ENCODE measurements at places on chromosomes 5 and 9.

DNA sequence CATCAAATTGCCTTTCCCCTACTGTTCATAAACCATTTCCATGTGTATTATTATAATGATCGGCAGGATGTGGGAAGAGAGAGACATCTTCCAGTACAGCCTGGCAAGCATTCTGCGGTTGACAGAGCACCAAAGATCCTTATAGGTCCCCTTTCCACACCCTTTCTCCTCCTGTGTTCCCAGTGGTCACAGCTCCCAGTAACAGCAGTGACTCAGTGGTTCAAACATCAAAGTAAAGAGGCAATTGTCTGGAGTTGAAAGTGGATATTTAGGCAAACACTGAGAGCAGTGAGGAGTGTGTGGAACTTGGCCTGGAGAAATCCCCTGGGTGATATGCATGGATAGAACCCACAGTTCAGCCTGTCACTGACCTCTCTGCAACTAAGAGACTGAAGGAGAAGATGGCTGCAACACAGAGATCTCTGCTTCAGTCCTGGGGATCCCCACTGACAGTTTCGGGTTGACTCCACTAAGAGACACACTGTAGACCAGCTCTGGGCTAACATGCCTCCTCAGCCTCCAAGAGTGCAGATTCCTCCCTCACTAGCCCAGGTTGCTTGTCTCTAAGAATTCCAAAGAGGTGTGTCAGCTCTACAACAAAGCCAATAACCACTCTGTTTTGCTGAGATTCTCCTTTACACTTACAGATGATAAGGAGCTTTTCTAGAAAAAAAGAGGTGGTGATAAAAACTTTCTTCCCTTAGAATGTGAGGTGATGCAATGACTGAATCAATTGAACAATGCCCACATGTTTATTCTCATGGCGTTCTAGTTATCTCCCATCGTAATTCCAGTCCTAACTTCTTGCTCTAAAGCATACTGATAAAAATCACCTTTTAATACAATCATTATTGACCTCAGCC, 94.4 kb upstream of the IL6ST start:
- H3K4me3 ChIP-seq, result no peak overlapping the region
- H3K27ac ChIP-seq, result no peak overlapping the region
- H3K4me1 ChIP-seq, result peaks cover 68% of the 10 kb centered on the region
- no peak for DNase-seq
- peaks cover 9% of the 10 kb centered on the region for H3K36me3 ChIP-seq
- no peaks in the 10 kb centered on the region for H3K27me3 ChIP-seq

DNA sequence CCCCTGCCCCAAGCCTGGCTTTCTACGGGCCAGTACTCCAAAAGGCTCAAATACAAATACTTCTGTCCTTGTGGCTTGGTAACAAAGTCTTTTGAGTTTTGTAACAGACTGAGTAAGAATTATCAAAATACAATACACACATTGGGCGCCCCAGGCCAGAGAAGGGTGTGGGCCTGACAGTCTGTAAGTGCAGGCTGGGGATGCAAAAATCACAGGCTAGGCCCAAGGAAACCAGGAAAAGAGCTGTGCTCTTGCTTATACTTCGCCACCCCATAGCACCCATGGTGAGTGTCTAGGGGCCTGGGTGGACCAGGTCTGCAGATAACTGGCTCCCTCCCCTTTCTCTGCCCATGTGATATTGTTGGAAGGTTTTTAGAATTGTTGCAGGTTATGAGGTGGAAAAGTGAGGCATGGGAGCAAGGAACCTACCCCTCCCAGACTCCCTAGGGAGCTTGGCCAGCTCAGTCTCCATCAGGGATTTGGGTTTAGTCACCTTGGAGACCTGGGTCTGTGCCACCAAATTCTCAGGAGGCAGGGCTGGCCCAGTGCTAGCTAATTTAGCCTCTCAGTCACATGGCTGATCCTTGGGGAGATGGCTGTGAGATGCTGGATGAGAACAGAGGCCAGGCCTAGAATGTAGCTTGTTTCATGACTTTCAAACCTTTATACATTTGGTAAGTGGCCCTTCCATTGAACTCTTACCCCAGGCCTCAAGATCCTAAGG, 72.9 kb downstream of the TARS1 start:
- H3K27ac ChIP-seq, result no peak overlapping the region
- no peak overlapping the region for H3K4me3 ChIP-seq
- no peaks in the 10 kb centered on the region for H3K36me3 ChIP-seq
- DNase-seq, result no peak
- H3K27me3 ChIP-seq, result no peaks in the 10 kb centered on the region

GRCh38 chr9:70405808-70406433, 8.5 kb downstream of the KLF9 start:
- peak overlapping the region; percentile 91 for H3K27ac ChIP-seq
- peaks cover 13% of the 10 kb centered on the region for H3K36me3 ChIP-seq
- H3K27me3 ChIP-seq, result no peaks in the 10 kb centered on the region
- no peak for DNase-seq
- H3K4me1 ChIP-seq, result peaks cover 68% of the 10 kb centered on the region

DNA sequence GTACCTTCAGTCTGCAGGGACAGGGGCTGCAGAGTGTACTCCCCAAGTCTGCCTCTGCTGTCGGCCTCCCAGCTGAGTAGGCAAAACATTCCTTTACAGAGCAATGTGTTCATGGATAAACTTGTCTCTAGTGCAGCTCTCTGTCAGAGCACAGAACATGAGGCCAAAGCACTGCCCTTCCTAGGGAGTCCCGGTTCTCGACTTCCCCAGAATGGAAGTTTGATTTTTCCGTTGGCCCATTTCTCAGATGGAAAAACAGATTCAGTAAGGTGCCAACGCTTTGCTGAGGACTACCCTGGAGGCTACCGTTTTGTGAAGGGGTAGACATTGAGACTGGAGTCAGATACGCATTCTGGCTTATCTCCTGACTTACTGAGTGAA, 422 bp upstream of the TRIM32 start:
- no peaks in the 10 kb centered on the region for H3K27me3 ChIP-seq
- peak overlapping the region; percentile 82 for H3K4me3 ChIP-seq
- peaks cover 43% of the 10 kb centered on the region for H3K4me1 ChIP-seq
- H3K36me3 ChIP-seq, result peaks cover 9% of the 10 kb centered on the region
- H3K27ac ChIP-seq, result peak overlapping the region; percentile 77

GRCh38 chr5:16780325-16780724, 155.8 kb downstream of the MYO10 start:
- no peak overlapping the region for H3K27ac ChIP-seq
- no peaks in the 10 kb centered on the region for H3K27me3 ChIP-seq
- H3K4me1 ChIP-seq, result no peaks in the 10 kb centered on the region
- no peaks in the 10 kb centered on the region for H3K36me3 ChIP-seq
- DNase-seq, result no peak
- H3K4me3 ChIP-seq, result no peak overlapping the region

GRCh38 chr5:41048986-41049385, 22.2 kb downstream of the MROH2B start:
- DNase-seq, result no peak
- no peak overlapping the region for H3K4me3 ChIP-seq
- H3K27ac ChIP-seq, result no peak overlapping the region
- no peaks in the 10 kb centered on the region for H3K36me3 ChIP-seq
- H3K27me3 ChIP-seq, result no peaks in the 10 kb centered on the region
- H3K4me1 ChIP-seq, result no peaks in the 10 kb centered on the region

DNA sequence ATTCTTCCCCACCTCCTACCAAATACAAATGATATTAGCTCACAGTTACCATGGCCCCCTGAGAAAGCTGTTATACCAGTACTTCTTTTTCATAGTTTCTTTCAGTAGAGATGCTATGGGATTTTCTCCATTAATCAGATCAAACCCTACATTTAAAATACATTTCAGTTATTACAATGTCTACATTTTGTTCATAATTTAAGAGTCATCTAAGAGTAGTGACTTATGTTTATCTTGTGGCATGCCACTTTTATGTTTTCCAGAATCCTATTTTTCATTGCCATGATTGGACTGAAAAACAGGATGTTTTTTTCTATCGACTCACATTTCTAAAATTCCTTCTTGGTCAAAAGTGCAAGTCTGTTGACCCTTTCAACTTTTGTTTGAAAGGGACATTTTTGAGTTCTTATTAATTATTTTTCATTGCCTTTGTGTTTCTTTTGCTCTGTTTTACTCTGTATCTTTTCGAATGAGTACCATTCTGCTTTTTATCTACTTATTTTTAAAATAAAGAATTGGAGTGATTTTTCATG, 77.4 kb upstream of the ANXA1 start:
- H3K36me3 ChIP-seq, result no peaks in the 10 kb centered on the region
- H3K27me3 ChIP-seq, result peaks cover 4% of the 10 kb centered on the region
- no peak overlapping the region for H3K4me3 ChIP-seq
- no peak overlapping the region for H3K27ac ChIP-seq
- no peaks in the 10 kb centered on the region for H3K4me1 ChIP-seq
- no peak for DNase-seq

Measured in activated naive CD4-positive, alpha-beta T cell treated with anti-CD3 and anti-CD28 coated beads, Interleukin-2, amount 10 ng/mL, durations not matched to agents 7 days and 5 days (primary cell).